ENCODE measurements at places on chromosomes 3 and 15.

DNA sequence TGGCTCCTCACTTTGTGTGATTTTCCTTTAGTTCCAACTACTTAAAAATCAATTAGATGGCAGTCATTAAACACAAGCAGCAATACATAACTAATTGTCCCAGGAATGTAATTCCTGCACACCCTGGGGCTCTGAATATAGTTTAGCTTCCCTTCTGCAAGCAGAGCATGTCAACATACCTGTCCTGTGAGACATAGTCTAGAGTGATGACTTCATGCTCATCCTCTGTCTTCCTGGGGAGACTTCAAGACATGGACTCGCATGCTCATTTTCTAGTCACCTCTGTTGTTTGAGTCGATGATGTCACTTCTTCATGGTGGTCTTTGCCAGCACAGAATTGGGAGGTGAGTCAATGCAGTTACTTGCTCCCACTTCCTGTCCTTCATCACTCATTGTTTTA lies 15.7 kb downstream of the C3orf52 start:
- DNase-seq = no peak

DNA sequence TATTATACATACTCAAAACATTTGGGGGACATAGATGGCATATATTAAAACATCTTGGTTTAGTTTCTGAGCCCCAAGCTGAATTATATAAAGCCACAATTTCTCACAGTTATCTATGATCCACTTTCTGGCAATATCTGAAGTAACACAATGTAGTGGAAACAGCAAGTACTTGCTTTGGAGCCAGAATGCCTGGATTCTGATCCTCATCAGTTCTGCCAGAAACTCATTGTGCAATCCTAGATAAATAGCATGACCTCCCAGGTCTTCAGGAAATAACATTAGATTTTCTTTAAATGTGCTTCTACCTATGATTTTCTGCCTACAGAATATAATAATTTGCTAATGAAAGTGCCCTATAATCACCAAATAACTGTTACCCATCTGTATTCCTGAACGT lies 544.9 kb downstream of the NAALADL2 start:
- DNase-seq = no peak

GRCh38 chr15:32671339-32672325 lies 30.1 kb downstream of the SCG5 start:
- DNase-seq = no peak

GRCh38 chr3:78858910-78859309 lies 908.9 kb downstream of the ROBO1 start:
- DNase-seq = no peak

GRCh38 chr15:88118035-88118434 lies 138.5 kb downstream of the NTRK3 start:
- no peak for DNase-seq

- DNase-seq = no peak
These were observed 54.0 kb downstream of the SNTN start for GRCh38 chr3:63706321-63707085.

- no peak for DNase-seq
These were observed 46.5 kb downstream of the RPN1 start for GRCh38 chr3:128603811-128604775.

DNA sequence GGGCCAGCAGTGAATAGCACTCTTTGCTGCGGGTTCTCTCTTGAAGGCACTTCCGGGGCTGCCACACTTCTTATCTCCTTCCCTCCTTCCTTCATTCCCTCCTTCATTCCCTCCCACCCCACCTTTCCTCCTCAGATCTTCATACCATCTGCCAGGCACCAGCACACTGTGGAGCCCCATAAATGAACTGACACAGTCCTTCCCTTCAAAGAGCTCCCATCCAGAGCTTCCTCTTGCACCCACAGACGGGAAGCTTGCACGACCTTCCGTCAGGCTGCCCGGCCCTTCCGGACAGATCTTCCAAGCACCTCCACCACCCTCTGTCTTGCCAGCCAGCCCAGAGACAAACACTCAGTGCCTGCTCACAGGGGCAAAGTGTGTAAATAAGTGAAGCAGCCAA lies 65.4 kb upstream of the HERC1 start:
- no peak for DNase-seq

GRCh38 chr3:8519156-8519555 lies 17.5 kb downstream of the LMCD1 start:
- no peak for DNase-seq

DNA sequence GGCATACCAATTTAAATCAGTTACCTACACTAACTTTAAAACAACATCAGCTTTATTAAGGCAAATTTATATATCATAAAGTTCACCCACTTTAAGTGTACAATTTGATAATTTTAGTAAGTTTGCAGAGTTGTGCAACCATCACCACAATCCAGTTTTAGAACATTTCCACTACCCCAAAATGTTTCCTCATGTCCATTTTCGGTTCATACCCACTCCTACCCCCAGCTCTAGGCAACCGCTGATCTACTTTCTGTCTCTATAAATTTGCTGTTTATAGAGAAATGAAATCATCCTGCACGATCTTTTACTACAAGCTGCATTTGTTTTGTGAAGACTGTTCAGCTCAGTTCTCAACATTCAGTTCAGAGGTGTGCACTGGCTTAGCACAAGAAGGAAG lies 31.5 kb upstream of the FAM81A start:
- no peak for DNase-seq

DNA sequence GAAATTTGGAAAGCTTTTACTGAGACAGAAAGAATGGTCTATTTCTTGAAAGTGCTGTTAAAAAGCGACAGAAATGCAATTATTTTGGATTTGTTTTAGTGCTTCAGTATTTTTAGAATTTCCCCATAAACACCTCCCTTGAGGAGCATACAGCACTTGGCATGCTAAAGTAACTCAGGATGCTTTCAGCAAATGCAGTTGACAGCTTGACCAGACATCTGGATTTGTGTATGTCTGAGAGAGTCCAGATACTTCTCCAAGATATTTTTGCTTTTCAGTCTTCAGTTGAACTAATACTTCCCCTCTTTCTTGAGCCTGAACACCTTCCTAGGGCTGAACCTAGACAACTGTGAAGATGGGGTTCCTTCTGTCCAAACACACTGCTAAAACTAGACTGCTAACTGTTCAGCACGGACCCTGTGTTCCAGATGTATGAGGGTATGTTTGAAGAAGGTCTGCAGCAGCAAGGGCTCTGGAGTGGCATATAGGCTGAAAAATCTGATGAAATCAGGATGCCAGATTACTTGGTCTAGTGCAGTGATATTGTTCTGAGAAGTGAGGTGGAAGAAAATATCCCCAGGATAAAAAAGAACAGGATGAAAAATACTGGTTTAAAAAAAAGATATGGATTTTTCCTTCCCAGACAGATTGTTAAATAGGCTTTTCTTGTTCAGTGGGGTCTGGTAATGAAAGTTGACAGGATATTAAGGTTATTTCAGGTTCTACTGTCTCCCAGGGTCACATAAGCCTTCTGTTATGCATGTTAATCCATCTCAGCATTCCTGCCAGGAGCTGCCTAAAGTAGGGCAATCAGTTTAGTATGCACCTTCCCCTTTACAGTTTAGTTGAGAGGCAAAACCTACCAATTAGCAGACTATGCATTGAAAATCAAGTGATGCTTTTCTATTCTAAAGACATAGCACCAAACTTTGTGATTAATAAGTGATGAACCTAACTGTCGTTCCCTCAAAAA lies 516.9 kb upstream of the TBL1XR1 start:
- no peak for DNase-seq

DNA sequence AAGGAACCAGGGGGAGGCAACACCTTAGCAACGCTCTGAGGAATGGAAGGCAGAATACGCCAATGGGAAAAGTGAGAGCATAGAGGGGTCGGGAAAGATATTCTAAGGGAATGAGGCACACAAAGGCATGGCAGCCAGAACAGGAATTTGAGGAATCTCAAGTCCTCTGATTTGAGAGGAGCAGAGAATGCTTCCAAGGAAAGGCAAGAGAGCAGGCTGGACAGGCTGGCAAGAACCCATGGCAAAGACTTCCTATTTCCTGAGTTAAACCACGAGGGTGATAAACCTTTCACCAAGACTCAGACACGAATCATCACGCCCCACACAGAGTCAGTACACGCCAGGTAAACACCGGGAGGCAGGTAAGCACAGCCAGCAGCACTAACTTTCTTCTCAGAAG lies 109.8 kb downstream of the IGF2BP2 start:
- no peak for DNase-seq

DNA sequence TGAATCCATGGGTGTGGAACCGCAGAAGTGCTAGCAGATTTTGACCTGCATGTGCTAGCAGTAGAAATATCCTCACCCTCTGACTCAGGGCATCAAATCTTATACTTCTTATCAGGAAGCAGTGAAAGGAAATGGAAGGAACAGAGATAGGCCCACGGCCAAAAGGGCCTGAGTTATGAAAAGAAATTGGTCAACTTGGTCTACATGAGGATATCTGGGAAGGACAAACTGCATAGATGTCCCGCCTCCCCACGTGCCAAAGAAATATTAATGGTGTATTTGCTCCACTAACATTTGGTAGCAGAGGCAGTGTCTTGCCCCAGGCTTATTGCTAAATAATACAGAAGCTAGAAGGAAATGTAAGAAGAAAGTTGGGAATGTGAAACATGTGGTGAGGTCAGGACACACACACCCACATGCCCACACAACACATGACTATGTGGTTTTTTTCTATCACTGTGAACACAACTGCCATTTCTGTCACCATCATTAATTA lies 93.6 kb upstream of the COL8A1 start:
- DNase-seq = no peak

GRCh38 chr15:27889258-27889657 lies 209.9 kb downstream of the OCA2 start:
- DNase-seq = no peak

GRCh38 chr3:64329037-64329436 lies 103.8 kb upstream of the PRICKLE2 start:
- no peak for DNase-seq

DNA sequence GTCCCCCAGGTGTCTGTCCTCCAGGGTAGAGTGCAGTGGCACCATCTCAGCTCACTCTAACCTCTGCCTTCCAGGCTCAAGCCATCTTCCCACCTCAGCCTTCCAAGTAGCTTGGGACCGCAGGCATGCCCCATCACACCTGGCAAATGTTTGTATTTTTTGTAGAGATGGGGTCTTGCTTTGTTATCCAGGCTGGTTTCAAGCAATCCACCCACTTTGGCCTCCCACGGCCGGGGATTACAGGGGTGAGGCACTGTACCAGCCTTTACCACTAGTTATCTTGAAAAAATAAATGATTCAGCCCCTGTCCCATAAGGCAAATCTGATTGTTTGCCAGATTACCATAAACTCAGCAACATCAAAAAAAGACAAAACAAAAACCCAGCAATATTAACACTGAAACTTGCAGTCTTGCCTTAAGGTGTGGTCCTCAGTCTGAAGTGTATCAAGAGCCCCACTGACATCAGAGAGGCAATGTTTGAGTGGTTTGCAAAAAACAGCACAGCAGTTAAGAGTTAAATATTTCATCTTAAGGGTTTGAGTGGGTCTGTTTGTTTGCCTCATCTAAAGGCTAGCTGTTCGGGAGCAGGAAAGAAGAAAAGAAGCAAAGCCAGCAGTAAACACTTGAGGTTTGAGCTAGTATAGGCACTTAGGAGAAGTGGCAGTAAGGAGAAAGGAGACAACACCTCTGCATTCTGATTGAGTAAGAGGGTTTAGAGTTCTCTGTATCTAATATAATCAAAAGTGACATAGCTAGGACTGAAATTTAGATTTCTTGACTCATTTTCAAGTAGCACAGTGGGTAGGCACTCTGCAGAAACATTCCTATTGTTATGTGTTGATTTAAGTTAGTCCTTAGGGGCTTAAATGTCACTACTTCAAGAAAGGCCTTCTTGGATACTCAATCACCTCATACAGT lies 26.3 kb upstream of the EDEM1 start:
- DNase-seq = no peak

GRCh38 chr3:2577571-2577970 lies 478.9 kb downstream of the CNTN4 start:
- DNase-seq = no peak

- DNase-seq = no peak
These were observed 330.8 kb upstream of the PDZRN3 start for GRCh38 chr3:73955494-73956070.

- no peak for DNase-seq
These were observed 12.0 kb downstream of the TRPM1 start for GRCh38 chr15:31089368-31090047.

DNA sequence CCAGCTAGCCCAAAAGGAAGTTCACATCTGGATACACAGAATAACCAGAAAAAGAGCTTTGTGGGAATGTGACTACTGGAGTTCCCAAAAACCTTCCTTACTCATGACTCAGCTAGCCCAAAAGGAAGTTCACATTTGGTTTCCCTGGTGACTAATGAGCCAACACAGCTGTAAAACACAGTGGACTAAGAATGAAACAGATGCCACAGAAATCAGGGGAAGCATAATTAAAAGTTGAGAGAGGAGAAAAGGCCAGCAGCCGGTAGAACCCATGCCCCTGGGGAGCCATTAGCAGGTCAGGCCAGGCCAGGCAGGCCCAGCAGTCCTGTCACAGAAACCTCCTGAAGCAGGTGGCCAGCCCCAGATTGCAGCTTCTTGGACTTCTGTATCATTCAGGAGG lies 130.3 kb downstream of the GHSR start:
- DNase-seq = no peak

- DNase-seq = no peak
These were observed 114.0 kb downstream of the CYP19A1 start for GRCh38 chr15:51224428-51224827.

- DNase-seq = no peak
These were observed 121.9 kb downstream of the NEO1 start for GRCh38 chr15:73174171-73174570.

DNA sequence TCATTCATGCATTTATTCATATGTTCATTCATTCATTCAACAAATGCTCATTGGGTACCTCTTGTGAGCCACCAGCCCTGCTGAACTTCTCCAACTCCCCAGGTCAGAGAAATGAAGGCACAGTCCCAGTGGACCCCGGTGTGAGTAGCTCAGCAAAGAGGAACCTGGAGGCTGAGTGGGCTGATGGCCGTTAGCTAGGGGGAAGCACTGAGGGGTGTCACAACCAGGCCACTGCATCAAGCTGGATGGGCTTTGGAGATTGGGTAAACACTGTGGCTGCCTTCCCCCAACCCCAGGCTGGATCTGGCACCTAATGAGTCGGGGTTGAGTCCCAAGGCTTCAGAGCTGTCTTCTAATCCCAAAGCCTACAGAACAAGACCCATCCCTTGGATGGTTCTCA lies 12.1 kb upstream of the ALAS1 start:
- DNase-seq = no peak

GRCh38 chr3:101970905-101971304 lies 121.6 kb downstream of the NFKBIZ start:
- DNase-seq = no peak

DNA sequence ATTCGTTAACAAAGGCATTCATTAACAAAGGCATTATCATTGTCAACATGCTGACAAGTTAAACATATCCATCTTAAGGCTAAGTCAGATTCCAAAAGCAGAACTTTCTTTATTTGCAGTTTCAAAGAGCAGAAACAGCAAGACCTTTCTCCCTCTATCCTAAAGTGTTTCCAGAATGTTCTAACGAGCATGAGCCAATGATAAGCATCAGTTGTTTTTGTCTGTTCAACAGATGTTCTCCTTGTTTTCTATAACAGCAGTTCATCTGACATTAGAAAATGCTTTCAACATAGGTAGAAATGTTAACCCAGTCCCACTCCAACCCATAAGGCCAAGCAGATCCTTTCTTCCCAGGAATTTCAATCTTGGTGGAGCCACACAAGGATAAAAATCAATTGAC lies 77.6 kb upstream of the POMGNT2 start:
- DNase-seq = no peak

GRCh38 chr15:40038275-40038637 lies 725 bp downstream of the SRP14 start:
- no peak for DNase-seq

- DNase-seq = no peak
These were observed 296.8 kb upstream of the CHRM5 start for GRCh38 chr15:33671456-33671855.

GRCh38 chr15:45616901-45617323 lies 17.9 kb upstream of the SQOR start:
- no peak for DNase-seq

Measured in type B pancreatic cell (in vitro differentiated cells).